Stimulated activated CD4-positive, alpha-beta T cell treated with anti-CD3 and anti-CD28 coated beads, Interleukin-1b, Interleukin-23, amount 100 ng/mL, for 24 hours (primary cell): ENCODE measurements at places on chromosomes 2 and 18.

DNA sequence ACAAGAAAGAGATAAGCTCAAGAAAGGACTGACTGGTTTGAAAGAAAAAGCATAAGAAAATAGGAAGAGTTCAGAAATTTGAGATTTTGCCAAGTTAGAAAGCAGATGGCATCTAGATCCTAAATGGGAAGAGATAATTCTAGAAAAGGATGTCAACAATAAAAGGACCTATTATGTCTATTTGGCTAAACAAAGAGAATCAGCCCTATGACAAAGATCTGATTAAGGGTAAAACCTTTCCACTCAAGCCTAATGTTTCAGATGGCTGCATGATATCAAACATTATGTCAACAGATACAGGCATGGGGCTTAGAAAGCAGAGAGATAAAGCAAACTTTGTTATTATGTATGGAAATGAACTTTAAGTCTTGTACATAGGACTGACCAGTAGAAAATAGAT is 465.0 kb upstream of the TRIB2 start:
- DNase-seq, result no peak

DNA sequence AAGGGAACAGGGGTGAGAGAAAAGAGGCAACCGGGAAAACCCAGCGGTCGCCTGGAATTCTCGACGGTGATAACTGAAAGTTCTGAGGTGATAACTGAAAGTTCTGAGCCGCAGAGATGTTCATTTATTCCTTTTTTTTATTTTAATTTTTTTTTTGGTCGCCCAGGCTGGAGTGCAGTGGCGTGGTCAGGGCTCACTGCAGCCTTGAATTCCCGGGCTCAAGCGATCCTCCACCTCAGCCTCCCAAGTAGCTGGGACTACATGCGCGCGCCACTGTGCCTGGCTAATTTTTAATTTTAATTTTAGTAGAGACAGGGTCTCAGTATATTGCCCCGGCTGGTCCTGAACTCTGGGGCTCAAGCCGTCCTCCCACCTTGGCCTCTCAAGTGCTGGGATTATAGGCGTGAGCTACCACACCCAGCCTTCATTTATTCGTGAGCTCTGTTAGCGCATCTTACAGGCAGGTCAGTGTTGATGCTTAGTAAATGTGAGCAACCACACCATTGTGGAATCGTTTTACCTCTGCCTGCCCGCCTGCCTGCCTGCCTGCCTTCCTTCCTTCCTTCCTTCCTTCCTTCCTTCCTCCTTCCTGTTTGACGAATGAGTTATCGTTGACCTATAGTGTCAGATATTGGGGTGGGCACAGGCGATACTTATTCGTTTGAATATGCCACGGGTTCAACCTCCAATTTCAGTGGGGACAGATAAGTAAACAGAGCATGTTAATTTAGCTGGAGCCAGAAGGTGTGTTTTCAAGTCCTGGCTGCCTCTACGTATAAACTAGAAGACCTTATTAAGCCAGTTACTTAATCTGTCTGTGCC is 557 bp upstream of the E2F6 start:
- DNase-seq, result no peak

DNA sequence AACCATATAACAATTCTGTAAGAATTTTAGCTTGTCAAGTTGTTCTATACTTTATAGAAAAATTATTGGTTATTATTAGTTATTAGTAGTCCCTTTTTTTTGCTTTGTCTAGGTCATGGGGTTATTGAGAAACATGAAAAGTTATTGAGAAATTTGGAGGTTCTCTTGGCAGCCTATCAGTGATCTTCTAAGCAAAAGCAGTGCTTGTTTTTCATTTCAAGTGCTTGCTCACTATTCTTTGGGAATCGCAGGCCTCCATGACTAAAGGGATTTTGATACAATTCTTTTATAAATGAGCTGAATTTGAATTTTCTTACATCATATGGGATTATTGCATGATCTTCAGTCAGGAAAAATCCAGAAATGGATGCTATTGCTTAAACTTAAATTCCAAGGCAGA is 25.8 kb downstream of the PLEKHA3 start:
- no peak for DNase-seq

DNA sequence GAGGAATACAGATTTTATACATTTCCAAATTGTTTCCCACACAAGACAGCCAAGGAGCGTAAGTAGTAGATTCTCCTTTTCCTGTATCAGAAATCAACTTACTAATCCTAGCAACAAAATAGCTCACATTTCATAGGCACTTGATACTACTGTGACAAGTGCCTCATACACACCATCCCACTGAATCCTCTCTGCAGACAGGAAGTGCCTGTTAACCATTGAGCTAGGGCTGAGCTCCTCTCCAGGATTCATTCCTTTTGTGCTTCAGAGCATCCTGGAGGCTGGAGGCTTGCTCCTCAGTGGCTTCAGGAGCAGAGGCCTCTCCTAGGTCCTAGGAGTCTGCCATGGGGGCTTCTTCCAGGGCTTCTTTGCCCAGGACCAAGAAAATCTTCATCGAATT is 20.8 kb upstream of the ZNF396 start:
- no peak for DNase-seq

GRCh38 chr2:177909962-177910361 is 162.6 kb downstream of the PDE11A start:
- no peak for DNase-seq

GRCh38 chr2:184524551-184525382 is 73.6 kb upstream of the ZNF804A start:
- DNase-seq, result no peak

DNA sequence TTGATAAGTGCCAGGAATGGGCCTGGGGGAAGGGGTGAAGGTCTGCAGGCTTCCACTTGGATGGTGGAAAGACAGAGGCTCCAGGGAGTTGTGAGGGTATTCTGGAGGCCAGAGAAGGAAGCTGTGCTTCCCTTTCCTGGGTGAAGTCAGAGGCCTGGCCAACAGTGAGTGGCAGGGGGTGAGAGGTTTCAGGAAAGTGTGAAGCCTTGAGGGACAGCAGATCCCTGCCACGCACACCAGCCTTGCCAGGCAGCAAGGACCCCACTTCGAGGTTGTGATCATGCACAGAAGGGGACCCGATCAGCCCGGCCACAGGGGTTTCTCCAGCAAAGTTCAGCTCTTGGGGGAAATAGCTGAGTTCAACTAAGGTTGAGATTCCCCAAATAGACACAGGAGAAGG is 66.5 kb downstream of the SMAD7 start:
- DNase-seq, result no peak

GRCh38 chr2:116732322-116732721 is 1082.2 kb upstream of the DDX18 start:
- DNase-seq, result no peak

DNA sequence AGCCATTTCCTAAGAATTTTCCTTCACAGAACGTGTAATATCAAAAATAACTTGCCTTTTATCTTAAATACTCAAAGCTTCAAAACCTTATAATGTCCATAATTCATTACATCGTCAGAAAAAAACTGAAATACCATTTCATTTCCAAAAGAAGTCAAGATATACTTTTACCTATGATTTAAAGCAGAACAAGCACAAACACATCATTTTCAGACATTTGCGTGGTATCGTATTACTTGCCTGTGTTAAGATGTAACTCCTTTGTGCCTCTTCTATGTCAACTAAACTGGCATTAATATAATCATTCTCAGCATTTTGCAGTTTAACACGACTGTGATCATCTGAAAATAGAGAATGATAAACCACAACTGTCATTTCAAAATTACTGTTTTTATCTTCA is 47.5 kb downstream of the PTPN2 start:
- no peak for DNase-seq

- DNase-seq, result no peak
These were observed 161.6 kb upstream of the CAPN13 start for GRCh38 chr2:30968660-30969397.

DNA sequence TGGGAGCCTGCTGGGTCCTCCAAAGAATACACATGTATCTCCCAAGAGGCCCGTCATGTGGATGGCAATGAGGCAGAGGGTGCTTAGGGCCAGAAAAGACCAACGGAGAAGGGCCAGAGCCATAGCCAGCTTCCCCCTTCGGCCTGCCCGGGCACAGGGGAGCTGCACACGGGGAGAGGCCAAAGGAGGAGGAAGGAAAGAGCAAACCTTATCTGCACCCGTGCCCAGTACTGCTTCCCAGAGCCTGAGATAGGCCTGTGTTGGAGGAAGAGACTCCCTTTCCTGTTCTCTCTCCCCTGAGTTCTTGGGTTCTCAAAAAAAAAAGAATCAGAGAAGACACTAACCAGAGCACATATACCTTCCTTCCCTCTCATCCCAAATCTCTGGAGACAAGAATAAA is 250.3 kb downstream of the ANAPC1 start:
- DNase-seq, result no peak

- DNase-seq, result no peak
These were observed 239.2 kb upstream of the HS6ST1 start for GRCh38 chr2:128557831-128558241.

DNA sequence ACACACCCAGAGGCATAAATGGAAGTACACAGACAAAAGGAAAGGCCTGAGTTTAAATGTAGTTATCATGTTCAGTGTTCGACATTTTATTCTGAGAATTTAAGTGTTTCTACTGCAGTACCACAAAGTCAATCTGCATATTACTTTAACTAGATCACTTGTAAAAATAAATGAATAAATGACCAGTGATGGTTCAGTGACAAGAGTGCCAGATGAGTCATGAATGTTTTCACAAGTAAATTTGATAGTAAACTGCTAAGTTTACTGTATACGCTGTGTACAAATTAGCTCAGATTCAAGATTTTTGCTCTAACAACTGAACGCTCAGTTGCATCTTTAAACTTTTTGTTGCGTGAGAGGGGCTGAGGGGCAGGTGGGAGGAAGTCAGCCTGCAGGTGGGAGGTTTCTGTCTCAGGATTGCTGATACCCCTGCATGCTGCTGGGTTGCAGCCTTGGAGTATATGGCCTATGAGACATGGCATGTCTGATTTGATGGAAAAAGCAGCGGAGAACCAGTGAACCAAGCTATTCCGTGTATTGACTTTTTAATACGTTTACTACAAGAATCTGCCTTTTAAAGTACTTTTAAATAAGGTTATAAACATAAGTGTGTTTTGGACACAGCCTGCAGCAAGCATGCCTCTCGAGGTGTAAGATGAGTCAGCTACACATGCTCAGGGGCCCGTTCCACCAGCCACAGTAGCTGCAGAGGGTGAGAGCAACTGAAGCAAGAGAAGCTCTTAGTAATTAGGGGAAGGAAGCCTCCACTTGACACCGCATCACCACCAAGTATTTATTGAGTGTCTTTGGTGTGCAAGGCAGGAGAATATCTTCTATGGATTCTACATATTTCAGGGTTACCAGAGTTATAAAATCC is 245.1 kb downstream of the NEDD4L start:
- no peak for DNase-seq

DNA sequence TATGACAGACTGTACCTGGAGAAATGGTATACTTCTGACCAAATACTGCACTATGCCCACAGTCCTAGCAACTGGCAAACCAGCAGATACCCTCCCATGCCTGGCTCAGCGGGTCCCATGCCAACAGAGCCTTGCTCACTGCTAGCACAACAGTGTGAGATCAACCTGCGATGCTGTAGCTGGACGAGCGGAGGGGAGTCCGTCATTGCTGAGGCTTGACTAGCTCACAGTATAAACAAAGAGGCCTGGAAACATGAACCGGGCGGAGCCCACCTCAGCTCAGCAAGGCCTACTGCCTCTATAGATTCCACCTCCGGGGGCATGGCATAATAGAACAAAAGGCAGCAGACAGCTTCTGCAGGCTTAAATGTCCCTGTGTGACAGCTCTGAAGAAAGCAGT is 93.2 kb upstream of the CAB39 start:
- no peak for DNase-seq

DNA sequence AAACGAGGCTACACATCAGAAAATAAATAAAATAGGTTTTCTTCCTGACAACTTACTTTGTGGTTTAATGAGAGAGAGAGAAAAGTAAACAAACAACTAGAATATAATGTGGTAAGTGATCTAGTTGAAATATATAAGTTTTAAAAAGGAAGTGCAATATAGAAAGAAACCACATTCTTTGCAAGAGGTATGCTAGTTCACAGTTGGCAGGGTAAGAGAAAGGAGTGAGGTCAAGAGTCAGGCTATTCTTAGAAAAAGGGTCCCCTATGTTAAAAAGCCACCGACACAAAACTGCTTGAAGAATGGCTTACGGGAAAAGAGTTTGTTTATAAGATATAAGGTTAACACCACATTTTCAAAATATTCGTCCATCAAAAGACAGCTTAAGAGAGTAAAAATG is 462.1 kb downstream of the ERBB4 start:
- no peak for DNase-seq

DNA sequence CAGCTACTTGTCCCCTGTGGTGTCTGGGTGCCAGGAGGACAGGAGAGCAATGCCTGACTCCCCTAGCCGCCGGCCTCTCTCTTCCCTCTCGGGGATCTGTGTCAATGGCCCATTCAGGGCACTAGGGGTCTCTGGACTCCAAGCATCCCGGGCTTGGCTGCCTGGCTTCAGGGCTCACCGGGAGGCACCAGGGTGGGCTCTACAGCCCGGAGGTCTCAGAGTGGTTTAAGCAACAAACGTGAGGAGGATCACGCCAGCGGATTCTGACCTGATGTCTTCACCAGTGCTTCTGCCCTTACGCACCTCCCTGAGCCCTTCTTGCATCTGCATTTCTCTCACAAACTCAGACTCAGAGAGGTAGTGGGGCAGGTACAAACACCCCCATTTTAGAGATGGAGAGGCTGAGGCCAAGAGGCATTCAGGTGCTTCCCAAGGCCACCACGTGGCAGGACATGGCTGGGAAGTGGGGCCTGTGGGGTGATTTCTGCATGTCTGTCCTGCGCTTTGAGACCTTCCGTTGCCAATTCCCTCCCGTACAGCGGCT is 243.0 kb downstream of the CELF4 start:
- DNase-seq, result no peak

- DNase-seq, result no peak
These were observed 32.9 kb upstream of the PDCL3 start for GRCh38 chr2:100529900-100530299.

- DNase-seq, result no peak
These were observed 12.2 kb upstream of the ACKR3 start for GRCh38 chr2:236557306-236558030.

DNA sequence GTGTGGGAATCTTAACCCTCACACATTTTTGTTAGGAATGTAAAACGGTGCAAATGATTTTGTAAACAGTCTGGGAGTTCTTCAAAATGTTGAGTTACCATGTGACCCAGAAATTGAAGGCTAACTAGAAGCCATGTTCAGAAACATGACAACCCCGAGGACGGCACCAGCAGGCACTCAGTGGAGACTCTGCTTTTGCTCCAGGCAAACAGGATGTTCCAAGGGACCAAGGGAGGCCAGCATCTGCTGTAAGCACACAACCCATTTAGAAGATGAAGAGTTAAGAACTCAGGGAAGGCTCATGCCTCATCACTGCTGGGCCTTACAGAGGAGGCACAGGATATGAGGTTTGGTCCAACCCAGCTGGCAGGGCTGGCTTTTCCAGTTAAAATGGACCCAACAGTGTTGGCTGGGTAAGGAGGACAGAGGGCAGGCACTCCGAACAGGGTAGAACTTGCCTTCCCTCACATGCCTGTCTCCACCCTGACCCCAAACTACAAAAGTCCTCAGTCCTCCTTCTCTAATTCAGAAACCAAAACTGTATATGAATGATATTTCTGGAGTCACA is 23.6 kb downstream of the PARD6G start:
- DNase-seq, result no peak

DNA sequence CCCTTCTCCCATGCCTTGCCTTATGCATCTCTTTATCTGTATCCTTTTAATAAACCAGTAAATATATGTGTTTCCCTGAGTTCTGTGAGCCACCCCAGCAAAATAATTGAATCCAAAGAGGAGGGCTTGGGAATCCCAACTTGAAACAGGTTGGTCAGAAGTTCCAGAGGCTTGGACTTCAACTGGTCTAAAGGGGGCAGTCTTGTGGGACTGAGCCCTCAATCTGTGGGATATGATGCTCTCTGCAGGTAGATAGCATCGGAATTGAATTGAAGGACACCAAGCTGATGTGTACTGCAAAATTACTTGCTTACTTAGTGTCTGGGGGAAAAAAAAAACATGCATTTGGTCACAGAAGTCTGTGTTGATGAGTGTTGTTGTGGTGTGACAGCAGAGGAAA is 1033.5 kb upstream of the TMEFF2 start:
- DNase-seq, result no peak
